ENCODE measurements at places on chromosomes 6 and 20. TPM values are rescaled to one million over a fixed set of nuclear protein-coding genes. Genes with fewer than 3 reads are reported as not detected.

Gene MCUR1
- polyA plus RNA-seq, result 39.8 TPM

Gene ANKRD6
- polyA plus RNA-seq, result 10.3 TPM

Gene TENT5A
- 3.2 TPM for polyA plus RNA-seq

Gene LHFPL5
- not detected for polyA plus RNA-seq

DNA sequence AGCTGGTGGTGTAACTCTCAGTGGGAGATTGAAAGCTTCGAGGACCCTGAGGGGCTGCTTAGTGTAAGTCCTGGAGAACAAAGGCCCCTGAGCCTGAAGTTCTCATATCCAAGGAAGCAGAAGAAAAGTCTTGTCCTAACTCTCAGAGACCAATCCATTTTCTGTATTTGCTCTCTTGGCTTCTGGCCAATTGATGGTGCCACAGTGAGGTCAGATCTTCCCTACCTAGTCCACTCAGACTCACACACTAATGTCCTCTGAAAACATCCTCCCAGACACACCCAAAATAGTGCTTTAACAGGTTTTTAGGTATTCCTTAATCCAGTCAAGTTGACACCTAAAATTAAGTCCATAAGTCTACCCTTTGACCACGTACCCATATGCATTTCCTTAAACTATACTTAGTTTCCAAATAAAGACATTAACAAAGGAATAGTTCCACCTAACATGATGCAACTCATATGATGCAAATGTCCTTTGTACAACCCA is 29.4 kb downstream of the ZNF292 start:
- H3K4me3 ChIP-seq, result no peak overlapping the region
- no peak overlapping the region for H3K27ac ChIP-seq
- DNase-seq, result no peak
- H3K36me3 ChIP-seq, result no peaks in the 10 kb centered on the region

DNA sequence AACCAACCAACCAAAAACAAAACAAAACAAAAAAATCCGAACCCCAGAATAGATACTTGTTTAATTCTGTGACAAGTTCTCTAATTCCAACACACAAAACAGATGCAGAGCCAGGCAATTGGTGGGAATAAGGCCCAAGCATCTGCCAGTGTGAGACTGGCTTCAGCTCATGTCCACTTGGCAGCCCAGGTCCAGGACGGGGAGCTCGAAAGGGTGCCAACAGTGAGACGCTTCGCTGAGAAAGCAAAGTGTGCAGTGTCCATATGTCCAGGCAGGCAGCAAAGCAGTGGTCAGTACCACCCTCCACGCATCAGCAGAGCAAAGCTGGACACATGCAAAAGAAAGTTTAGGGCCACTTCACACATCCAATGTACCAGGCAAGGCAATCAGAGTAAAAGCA is 102.9 kb downstream of the RALGAPA2 start:
- H3K27ac ChIP-seq, result no peak overlapping the region
- no peak overlapping the region for H3K4me3 ChIP-seq
- H3K27me3 ChIP-seq, result no peaks in the 10 kb centered on the region
- no peak for DNase-seq

GRCh38 chr6:84459401-84459800 is 232.0 kb upstream of the CEP162 start:
- H3K27me3 ChIP-seq, result no peaks in the 10 kb centered on the region
- no peaks in the 10 kb centered on the region for H3K36me3 ChIP-seq
- no peak for DNase-seq
- H3K27ac ChIP-seq, result no peak overlapping the region
- no peak overlapping the region for H3K4me3 ChIP-seq

- no peaks in the 10 kb centered on the region for H3K4me1 ChIP-seq
- H3K27me3 ChIP-seq, result no peaks in the 10 kb centered on the region
- no peak overlapping the region for H3K27ac ChIP-seq
- H3K4me3 ChIP-seq, result no peak overlapping the region
- no peaks in the 10 kb centered on the region for H3K36me3 ChIP-seq
Measured at GRCh38 chr6:85251300-85251699, 198.6 kb upstream of the NT5E start.

GRCh38 chr6:447381-448165 is 56.0 kb downstream of the IRF4 start:
- H3K27me3 ChIP-seq, result no peaks in the 10 kb centered on the region
- H3K4me3 ChIP-seq, result no peak overlapping the region
- no peaks in the 10 kb centered on the region for H3K4me1 ChIP-seq
- no peaks in the 10 kb centered on the region for H3K36me3 ChIP-seq
- H3K27ac ChIP-seq, result no peak overlapping the region
- DNase-seq, result no peak

GRCh38 chr6:51792273-51793030 is 295.0 kb downstream of the PKHD1 start:
- H3K4me3 ChIP-seq, result no peak overlapping the region
- DNase-seq, result no peak
- no peaks in the 10 kb centered on the region for H3K27me3 ChIP-seq
- H3K36me3 ChIP-seq, result no peaks in the 10 kb centered on the region
- no peak overlapping the region for H3K27ac ChIP-seq
- H3K4me1 ChIP-seq, result no peaks in the 10 kb centered on the region

GRCh38 chr6:111416529-111416928 is 66.5 kb downstream of the REV3L start:
- H3K27ac ChIP-seq, result no peak overlapping the region
- H3K36me3 ChIP-seq, result no peaks in the 10 kb centered on the region
- H3K27me3 ChIP-seq, result no peaks in the 10 kb centered on the region
- DNase-seq, result no peak

GRCh38 chr20:995170-995569 is 6.9 kb downstream of the RSPO4 start:
- no peaks in the 10 kb centered on the region for H3K27me3 ChIP-seq
- H3K4me3 ChIP-seq, result no peak overlapping the region
- H3K4me1 ChIP-seq, result no peaks in the 10 kb centered on the region
- no peak overlapping the region for H3K27ac ChIP-seq

- no peaks in the 10 kb centered on the region for H3K27me3 ChIP-seq
- no peaks in the 10 kb centered on the region for H3K36me3 ChIP-seq
- DNase-seq, result no peak
- no peaks in the 10 kb centered on the region for H3K4me1 ChIP-seq
Measured at GRCh38 chr6:69180361-69181067, 545.4 kb downstream of the ADGRB3 start.

DNA sequence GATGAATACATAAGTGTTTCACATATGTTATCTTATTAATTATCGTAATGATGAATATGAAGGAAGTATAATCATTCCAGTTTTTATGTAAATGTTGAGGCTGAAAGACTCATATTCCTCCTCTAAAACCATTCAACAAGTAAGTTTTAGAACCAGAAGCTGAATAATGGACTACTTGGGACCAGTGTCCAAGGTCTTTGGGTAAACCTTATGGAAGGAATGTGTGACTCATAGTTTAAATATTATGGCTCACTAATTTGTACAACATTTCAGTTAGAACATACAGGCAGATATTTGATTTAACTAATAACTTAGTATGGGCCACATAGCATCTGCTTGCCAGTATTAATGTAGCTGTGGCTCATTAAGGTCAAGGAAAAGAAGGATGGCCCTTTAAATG is 209.6 kb downstream of the TFAP2B start:
- H3K4me3 ChIP-seq, result no peak overlapping the region
- H3K27me3 ChIP-seq, result no peaks in the 10 kb centered on the region
- no peak overlapping the region for H3K27ac ChIP-seq
- H3K36me3 ChIP-seq, result no peaks in the 10 kb centered on the region

DNA sequence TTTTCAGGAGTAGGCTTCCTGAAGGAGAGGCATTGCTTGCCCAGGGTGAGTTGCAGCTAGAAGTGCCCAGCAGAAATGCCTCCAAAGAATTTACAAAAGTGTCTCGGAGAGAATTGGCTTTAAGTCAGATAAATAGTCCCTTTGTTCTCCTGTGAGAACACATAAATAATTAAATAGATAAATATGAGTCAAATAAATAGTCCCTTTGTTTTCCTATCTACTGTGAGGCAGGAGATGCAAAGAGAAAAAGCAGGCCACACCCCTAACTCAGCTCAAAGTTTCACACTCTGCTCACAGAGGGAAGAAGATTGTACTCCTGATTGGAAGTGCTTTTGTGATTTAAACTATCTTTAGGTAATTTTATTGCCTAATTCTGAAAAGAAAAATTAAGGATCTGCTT is 180.7 kb upstream of the PRSS16 start:
- H3K27ac ChIP-seq, result no peak overlapping the region
- no peak for DNase-seq
- no peak overlapping the region for H3K4me3 ChIP-seq
- H3K27me3 ChIP-seq, result no peaks in the 10 kb centered on the region
- H3K4me1 ChIP-seq, result no peaks in the 10 kb centered on the region

GRCh38 chr6:117684749-117685148 is 9.5 kb downstream of the NUS1 start:
- no peak overlapping the region for H3K27ac ChIP-seq
- H3K36me3 ChIP-seq, result no peaks in the 10 kb centered on the region
- no peaks in the 10 kb centered on the region for H3K4me1 ChIP-seq
- no peak for DNase-seq

DNA sequence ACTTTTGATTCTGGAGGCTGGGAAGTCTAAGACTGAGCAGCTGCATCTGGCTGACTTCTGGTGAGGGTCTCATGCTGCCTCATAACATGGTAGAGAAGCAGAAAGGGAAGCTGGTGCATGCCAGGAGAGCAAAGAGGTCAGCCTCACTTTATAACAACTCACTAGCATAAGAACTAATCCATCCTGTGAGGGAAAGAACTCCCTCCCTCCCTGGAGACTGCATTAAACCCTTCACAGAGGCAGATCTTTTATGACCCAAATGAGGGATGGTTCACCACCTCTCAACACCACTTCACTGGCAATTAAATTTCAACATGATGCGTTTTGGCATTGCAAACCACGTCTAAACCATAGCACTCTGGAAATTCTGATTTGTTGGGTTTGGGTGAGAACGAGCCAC is 33.9 kb downstream of the STXBP5 start:
- H3K36me3 ChIP-seq, result no peaks in the 10 kb centered on the region
- no peak overlapping the region for H3K4me3 ChIP-seq
- H3K27ac ChIP-seq, result no peak overlapping the region
- H3K4me1 ChIP-seq, result no peaks in the 10 kb centered on the region
- H3K27me3 ChIP-seq, result no peaks in the 10 kb centered on the region
